Nucleus accumbens (tissue), 56 donors: ENCODE measurements at places on chromosomes 2 and 18.

DNA sequence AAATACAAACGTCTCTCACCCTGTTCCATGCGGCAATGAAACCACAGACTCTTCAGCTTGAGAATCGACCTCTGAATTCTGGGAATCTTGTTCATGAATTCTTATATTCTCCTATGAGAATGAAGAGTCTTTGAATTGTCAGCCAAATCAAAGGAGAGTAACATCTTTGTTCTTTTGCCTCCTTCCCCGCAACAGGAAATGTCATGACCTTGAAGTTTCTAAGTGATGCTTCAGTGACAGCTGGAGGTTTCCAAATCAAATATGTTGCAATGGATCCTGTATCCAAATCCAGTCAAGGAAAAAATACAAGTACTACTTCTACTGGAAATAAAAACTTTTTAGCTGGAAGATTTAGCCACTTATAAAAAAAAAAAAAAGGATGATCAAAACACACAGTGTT, 21.8 kb downstream of the TNFAIP6 start:
- no peak for DNase-seq

DNA sequence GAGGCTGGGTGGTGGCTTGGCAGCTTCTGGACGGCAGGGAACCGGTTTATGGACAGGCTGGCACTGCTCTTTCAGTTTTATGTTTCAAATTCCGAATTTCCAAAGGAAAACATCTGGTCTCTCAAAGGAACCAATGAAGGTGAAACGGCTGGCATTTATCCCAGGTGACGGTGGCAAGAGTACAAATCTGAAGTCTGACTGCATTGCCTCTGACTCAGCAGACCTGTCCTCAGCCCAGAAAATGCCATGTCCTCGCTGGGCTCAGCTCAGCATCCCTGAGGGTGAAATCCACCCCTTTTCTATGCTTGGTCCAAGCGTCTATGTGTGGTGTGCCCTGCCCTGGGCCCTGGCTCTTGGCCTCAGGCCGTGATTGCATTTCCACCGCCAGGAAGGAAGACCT, 38.1 kb downstream of the NAPG start:
- no peak for DNase-seq

DNA sequence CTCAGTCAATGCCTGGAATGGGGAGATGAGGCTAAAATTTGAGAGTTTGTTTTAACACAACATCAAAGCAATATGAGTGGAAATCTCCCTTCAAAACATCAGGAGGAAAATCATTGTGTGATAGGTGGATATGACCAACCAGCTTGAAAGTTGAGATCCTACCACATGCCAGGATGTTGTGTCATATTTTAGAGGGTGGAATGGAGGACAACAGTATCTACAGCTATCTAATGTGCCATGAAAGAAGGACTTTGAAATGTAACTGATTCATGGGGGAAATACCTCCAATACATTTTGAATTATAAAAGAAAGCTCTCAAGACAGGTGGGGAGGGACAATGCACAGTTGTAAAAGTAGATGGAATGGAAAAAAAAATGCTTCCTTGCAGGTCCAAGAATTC, 87.8 kb downstream of the SP100 start:
- no peak for DNase-seq

GRCh38 chr2:48313036-48313877, 216.7 kb upstream of the STON1 start:
- DNase-seq: no peak

GRCh38 chr2:86002375-86002774, 103.3 kb downstream of the POLR1A start:
- DNase-seq: no peak

GRCh38 chr2:128512379-128513115, 193.9 kb upstream of the HS6ST1 start:
- DNase-seq: no peak

GRCh38 chr2:167144179-167144898, 256.1 kb downstream of the XIRP2 start:
- no peak for DNase-seq

GRCh38 chr18:37398248-37398920, 167.2 kb downstream of the CELF4 start:
- DNase-seq: no peak

DNA sequence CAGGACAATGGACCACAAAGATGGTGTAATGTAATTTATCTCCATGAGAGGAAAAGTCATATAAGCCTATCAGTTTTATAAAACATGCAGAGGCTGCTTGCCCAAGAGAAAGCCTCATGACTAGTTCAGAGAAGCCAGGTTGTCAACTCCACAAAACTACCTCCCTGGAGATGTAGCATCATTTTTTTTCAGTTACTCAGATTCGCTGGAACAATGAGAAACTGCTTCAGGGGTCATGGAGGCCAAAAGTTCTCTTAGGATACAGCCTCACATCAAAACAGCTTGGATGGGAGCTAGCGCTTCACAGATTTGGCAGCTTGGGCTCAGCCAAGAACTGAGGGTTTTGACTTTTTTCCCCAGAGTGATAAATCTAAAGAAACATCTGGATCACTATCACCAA, 263.5 kb downstream of the INSIG2 start:
- DNase-seq: no peak

DNA sequence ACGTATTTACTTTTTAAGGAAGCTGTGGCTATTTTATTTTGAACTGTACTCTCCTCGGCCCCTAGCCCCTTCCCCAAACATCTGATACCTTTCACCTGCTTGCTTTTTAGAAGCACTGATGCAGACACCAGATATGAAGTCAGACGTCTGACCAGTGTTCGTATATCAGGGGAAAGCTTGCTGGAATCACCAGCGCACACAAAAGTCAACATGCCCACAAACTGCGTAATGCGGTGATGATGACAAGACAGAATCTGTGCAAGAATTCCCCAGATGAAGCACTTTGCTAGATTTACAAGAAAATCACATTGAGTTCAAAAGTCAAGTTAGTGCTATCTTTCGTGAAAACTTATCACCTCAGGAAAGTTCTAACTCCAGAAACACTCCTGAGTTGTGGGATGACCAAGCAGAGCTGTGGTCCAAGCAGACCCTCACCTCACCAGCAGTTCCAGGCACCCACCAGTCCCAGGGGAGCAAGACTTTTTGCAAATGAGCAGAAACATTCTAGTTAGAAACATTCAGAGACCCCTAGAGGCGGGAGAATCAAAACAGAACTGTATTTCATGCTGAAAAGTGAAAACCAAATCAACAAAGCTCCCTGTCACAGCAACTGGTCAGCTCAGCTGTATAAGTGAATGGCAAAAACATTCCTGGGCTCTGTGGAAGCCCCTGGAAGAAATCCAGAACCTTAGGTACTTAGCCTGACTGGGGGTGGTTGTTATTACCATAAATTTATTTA, 55.7 kb downstream of the INO80C start:
- no peak for DNase-seq

- no peak for DNase-seq
These were observed 24.8 kb downstream of the MAP3K2 start for GRCh38 chr2:127362971-127363370.

DNA sequence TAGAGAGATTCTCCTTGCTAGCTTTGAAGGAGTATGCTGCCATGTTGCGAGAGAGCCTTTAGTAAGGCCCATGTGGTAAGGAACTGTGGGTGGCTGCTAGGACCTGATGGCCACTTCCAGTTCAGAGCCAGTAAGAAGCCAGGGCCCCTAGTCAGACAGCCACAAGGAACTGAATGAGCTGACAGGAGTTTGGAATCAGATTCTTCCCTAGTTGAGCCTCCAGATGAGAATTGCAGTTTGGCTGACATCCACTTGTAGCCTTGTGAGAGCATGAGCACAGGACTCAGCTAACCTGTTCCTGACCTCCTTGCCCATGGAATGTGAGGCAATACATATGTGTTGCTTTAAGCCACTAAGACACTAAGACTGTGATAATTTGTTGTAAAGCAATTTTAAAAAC, 1.2 kb upstream of the WDR7 start:
- DNase-seq: no peak

GRCh38 chr2:138003411-138003810, 39.1 kb downstream of the HNMT start:
- no peak for DNase-seq

- DNase-seq: no peak
These were observed 84.2 kb downstream of the ACKR3 start for GRCh38 chr2:236653863-236654262.

GRCh38 chr2:227614246-227614645, 394 bp downstream of the SCYGR3 start:
- no peak for DNase-seq

DNA sequence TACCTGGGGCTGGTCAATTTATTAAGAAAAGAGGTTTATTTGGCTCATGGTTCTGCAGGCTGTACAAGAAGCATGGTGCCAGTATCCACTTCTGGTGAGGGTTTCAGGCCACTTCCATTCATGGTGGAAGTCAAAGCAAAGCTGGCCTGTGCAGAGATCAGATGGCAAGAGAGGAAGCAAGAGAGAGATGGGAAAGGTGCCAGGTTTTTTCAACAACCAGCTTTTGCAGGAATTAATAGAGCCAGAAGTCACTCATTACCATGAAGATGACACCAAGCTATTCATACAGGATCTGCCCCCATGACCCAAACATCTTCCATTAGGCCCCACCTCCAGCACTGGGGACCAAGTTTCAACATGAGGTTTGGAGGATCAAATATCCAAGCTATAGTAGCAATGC, 56.8 kb upstream of the ST3GAL5 start:
- DNase-seq: no peak

DNA sequence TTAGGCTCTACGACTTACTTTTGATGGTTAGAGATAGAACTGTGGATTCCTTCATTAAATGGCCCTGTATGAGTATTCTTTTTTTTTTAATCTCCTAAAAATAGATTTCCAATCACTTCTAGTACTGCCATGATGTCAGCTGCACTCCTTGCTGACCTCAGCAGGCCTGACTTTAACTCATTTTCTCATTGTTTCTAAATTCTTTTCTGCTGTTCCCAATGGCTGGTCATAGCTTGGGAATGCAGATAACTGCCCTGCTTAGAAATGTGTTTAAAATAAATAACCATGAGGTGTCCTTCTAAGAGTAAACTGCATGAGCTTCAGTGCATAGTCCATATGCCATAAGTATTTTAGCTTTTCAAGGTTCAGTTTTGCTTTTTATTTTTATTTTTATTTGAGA, 15.7 kb downstream of the CCDC85A start:
- no peak for DNase-seq

DNA sequence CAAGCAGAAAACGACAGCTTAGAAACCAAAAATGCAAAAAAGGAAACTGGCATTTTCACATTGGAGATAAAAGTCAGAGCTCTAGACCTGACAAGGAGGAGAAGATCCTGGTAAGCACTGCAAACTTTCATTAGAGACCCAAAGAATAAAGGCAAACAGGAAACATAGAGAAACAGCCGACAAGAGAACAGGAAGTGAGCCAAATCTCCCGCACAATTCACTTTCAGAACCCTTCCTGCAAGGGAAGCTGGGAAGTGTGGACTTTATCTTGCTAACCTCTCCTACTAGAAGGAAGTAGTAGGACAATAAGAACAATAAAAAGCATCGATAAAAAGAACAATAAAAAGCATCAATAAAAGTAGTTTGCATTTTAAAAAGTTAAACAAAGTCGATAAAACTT, 417.8 kb upstream of the SPHKAP start:
- DNase-seq: no peak

DNA sequence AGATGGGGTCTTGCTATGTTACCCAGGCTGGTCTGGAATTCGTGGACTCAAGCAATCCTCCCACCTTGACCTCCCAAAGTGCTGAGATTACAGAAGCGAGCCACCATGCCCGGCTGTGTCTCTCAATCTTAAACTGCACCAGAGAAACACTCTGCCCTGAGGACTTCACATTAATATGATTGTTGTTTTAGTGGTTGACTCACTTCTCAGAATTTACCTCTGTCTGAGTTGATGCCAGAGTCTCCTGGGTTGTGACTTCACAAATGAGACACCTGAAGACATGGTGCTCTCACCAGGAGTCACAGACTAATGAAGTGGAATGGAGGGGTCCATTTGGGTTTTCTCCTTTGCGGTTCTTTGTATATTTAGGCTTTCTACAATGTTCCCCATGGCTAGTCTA, 61.0 kb upstream of the TGIF1 start:
- DNase-seq: no peak
